Mesothelial cell of epicardium (in vitro differentiated cells): ENCODE measurements at places on chromosomes 7 and 10. TPM values are rescaled to one million over a fixed set of nuclear protein-coding genes. Genes with fewer than 3 reads are reported as not detected.

TMEM248 gene
- 81.3 to 85.3 TPM (median 85.1 TPM) in 3 replicates for total RNA-seq

CYP2C19 gene
- total RNA-seq: not detected in 3 replicates

- H3K27me3 ChIP-seq: peaks cover 41% of the 10 kb centered on the region
- no peak overlapping the region for H3K4me3 ChIP-seq
- H3K36me3 ChIP-seq: no peaks in the 10 kb centered on the region
- DNase-seq: no peak
Measured at GRCh38 chr7:187227-187927, 5.0 kb upstream of the FAM20C start.

CH25H gene
- not detected in 3 replicates for total RNA-seq

GRCh38 chr7:93902777-93903423, 3.5 kb upstream of the GNGT1 start:
- no peaks in the 10 kb centered on the region for H3K4me1 ChIP-seq
- no peak overlapping the region for H3K27ac ChIP-seq
- no peak for DNase-seq
- H3K4me3 ChIP-seq: no peak overlapping the region
- H3K36me3 ChIP-seq: no peaks in the 10 kb centered on the region

ZNF786 gene
- 10.9 to 12.1 TPM (median 11.0 TPM) in 3 replicates for total RNA-seq

- no peak overlapping the region for H3K27ac ChIP-seq
- peaks cover 20% of the 10 kb centered on the region for H3K36me3 ChIP-seq
- no peaks in the 10 kb centered on the region for H3K27me3 ChIP-seq
- H3K4me3 ChIP-seq: no peak overlapping the region
- no peaks in the 10 kb centered on the region for H3K4me1 ChIP-seq
- DNase-seq: no peak
Measured at GRCh38 chr7:74387606-74388005, 66.1 kb upstream of the GTF2IRD1 start.

CCDC146 gene
- total RNA-seq: 9.2 to 13.9 TPM (median 12.1 TPM) in 3 replicates

CALCR gene
- not detected in 3 replicates for total RNA-seq

DNA sequence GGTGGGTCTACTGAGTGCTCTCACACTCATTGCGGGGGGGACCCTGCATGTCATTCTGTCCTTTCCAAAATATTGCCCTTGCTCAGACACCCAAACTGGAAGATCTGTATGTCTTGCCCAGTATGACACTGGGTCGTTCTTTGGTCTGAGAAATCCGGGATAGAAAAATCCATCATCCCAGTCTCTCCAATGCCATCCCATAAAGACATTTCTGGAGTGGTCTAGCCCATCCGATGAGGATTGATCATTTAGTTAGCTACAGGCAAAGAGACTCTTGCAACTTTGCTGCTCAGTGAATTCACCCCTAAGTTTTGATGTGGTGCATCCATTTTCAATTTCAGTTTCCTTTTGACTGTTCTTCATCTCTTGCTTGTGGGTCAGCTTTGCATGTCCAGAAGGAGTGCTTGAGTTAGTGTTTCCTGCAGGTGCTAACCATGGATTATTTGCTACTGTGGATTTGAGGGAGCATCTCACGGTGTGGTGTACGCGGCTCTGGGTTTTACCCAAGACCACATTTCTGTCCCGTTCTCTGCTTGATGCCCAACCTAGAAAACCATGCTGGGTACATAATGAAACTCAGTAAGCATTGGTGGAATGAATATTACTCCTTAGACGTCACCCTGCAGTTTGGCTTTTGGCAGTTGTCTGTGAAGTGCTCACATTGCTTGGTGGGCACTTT, 247.0 kb upstream of the MKI67 start:
- H3K27ac ChIP-seq: no peak overlapping the region
- H3K36me3 ChIP-seq: no peaks in the 10 kb centered on the region
- H3K27me3 ChIP-seq: peaks cover 49% of the 10 kb centered on the region
- H3K4me1 ChIP-seq: no peaks in the 10 kb centered on the region
